ENCODE measurements at places on chromosomes 6 and 20.

DNA sequence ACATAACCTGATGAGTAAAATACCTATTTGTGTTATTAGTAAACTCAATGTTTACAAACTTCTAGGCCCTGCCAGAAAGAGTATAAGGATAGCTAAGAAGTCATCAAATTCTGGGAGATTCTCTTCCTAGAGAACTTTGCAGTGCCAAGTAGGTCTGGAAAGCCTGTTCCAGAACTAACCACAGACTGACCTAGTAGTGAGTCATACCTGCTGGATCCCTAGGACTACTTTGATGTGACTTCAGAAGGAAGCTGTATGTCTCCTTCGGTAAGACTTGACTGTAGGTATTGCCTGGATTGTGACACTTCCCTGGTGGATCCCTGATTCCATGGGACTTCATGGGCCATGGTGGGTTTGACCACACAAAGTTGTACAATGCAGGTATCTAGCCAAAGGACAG lies 131.7 kb downstream of the DNAH8 start:
- no peak for DNase-seq

DNA sequence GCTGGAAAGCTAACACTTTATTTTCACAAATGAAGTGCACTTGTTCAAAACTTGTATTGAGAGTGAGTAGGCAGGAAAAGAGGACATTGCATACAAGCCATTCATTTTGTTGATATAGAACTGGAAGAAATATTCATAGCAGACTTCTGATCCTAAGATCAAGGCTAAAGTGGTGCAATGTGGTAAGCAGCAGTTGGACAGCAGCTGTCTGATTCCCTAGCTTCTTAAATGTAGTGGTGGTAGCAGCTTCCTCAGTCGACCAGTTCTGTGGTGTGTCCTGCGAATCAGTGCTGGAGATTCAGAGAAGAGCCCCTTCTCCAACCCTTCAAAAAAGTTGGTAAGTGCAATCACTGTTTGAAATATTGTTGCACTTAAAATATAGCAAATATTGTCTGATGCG lies 281.7 kb upstream of the GJE1 start:
- no peak for DNase-seq

- DNase-seq = no peak
These were observed 111.5 kb upstream of the CCN2 start for GRCh38 chr6:132062626-132063025.

GRCh38 chr6:104940893-104941728 lies 15.8 kb upstream of the LIN28B start:
- peak; percentile 77 for DNase-seq

GRCh38 chr20:30812739-30813411 lies 444.6 kb upstream of the DEFB115 start:
- DNase-seq = peak; percentile 71

- no peak for DNase-seq
These were observed 316.2 kb upstream of the CDYL start for GRCh38 chr6:4459996-4460395.

Measured in spleen (tissue), 13 donors.